ENCODE measurements at places on chromosomes 2 and 18.

DNA sequence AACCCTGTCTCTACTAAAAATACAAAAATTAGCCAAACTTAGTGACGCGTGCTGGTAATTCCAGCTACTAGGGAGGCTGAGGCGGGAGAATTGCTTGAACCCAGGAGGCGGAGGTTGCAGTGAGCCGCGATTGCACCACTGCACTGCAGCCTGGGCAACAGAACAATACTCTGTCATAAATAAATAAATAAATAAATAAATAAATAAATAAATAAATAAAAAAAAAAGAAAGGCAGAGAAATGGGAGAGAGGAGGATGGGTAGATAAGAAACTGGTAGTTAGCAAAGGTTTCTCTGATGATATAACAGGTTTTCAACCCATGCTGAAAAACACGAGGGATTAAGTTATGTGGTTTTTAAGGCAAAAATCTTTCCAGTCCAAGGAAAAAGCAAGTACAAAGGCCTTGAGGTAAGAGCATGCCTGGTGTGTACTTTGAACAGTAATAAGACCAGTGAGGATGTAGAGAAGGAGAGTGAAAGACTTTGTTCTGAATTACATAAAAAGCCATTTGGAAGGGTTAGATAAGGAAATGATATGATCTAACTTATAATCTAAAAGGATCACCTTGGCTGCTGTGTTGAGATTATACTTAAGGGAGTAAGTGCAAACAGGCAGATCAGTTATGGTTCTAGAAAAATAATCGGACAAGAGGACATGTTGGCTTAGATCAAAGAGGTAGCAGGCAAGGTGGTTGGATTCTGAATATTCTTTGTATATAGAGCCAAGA lies 159.3 kb downstream of the PTH2R start:
- DNase-seq, result no peak

DNA sequence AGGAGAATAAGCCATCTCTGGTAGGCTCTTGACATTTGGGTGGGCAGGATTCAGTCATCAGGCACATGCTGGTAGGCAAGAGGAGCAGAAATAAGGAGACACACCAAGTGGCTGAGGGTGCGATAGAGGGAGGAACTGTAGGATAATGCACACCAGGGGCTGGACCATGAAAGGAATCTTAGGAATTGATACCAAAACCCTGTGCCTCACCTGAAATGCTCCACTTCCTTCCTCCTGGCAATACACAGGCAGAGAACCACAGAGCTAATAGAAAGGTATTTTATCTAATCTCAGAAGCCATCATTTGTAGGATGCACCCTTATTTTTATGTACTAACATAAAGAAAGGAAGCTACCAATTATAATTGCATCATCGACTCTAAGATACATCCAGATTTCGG lies 4.4 kb upstream of the CYP1B1 start:
- DNase-seq, result no peak

DNA sequence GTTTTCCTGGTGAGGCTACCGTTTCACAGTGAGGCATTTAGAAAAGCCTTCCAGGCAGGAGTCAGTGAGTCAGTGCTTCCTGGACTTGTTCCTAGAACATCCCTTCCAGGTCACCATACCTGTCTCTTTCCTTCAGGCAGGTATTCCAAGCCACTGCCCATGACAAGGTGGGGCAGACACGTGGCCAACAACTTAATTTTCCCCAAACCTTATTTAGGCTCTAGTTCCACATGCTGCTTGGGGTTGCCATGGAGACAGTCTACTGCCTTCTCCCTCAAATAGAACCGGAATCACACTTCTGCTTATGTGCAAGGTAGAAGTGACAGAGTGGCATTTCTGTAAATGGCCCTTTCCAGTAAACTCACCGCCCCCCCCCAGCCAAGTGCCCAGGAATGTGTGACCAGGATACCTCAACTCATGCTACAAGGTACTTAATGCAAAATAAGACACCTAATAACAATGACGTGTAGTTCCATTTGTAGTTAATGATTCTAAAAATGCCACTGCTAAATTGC lies 258.3 kb downstream of the PRKCE start:
- no peak for DNase-seq

GRCh38 chr2:45765007-45765727 lies 113.7 kb downstream of the PRKCE start:
- peak; percentile 78 for DNase-seq

DNA sequence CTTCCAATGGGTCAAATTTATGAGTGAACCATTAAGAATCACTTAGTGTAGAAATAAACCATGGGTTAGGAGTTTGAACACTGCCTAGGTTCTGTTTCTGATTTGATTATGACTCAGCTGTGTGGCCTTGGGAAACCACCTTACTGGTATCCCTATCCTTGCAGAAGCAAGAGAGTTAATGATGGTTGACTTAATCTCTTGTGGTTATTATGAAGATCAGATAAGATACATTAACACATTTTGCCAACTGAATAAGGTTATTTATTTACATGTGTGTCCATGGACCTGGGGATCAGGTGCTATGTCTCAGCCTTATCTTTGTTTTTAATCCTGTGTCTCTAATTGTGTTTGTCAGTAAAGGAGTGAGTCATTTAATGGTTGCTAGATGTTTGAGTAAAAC lies 5.4 kb upstream of the KCNJ13 start:
- DNase-seq, result peak; percentile 67

DNA sequence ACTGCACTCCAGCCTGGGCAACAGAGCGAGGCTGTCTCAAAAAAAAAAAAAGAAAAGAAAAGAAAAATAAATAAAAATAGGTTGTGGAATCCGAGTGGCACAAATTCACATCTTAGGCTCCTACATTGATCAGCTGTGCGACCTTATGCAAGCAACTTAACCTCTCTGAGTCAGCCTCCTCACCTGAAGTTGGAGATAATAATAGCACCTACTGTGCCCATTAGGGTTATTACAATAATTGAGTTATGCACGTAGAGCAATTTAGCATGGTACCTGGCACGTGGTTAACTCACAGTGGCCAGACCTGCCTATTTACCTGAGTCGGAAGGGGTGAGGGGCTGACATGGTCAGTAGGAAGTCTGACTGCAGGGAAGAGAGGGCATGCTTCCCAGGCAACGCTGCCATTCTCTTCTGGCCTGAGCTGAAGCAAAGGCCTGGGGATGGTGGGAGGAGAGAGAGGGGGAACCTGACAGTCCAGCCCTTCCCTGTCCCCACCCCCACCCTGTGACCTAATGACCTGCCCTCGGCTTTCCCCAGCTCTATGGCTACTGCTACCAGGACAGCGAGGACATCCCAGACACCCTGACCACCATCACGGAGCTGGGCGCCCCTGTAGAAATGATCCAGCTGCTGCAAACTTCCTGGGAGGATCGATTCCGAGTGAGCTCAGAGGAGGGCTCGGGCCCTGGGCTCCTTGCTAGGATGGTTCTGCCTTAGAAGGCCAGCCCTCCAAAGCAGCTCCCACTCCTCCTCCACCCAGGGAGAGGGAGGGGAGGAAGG lies 5.1 kb downstream of the PKDCC start:
- no peak for DNase-seq

DNA sequence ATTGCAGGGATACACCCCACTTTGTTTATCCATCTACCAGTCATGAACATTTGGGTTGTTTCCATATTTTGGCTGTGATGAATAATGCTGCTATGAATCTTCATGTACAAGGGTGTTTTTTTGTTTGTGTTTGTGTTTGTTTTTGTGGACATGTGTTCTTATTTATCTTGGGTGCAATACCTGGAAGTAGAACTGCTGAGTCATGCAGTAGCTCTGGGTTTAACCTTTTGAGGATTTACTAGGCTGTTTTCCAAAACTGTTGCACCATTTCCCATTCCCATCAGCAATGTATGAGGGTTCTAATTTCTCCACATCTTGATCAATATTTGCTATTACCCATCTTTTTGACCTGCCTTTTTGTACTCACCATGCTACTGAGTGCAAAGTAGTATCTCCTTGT lies 140.0 kb upstream of the CYP1B1 start:
- no peak for DNase-seq

DNA sequence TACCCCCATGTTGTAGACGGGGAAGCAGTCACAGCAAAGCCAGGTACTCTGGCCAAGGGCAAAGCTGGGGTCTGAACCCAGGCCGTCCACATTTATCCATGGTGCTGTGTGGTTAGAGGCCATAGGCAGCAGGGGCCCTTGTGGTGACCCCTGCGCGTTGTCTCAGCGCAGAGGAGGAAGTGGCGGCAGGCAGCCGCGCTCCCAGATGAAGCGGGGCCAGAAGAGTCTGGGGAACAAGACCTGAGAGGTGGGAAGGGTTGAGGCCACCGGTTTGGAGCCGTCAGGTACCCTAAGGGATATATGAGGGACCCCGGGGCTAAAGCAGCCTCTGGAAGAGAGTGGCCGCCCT lies 770 bp downstream of the ZNF396 start:
- peak; percentile 32 for DNase-seq

GRCh38 chr18:48197819-48198218 lies 211.4 kb downstream of the ZBTB7C start:
- peak; percentile 65 for DNase-seq

- peak; percentile 0 for DNase-seq
These were observed 429.1 kb upstream of the PKDCC start for GRCh38 chr2:41618754-41619153.

- DNase-seq, result no peak
These were observed 300.1 kb upstream of the RND3 start for GRCh38 chr2:150787353-150788093.

DNA sequence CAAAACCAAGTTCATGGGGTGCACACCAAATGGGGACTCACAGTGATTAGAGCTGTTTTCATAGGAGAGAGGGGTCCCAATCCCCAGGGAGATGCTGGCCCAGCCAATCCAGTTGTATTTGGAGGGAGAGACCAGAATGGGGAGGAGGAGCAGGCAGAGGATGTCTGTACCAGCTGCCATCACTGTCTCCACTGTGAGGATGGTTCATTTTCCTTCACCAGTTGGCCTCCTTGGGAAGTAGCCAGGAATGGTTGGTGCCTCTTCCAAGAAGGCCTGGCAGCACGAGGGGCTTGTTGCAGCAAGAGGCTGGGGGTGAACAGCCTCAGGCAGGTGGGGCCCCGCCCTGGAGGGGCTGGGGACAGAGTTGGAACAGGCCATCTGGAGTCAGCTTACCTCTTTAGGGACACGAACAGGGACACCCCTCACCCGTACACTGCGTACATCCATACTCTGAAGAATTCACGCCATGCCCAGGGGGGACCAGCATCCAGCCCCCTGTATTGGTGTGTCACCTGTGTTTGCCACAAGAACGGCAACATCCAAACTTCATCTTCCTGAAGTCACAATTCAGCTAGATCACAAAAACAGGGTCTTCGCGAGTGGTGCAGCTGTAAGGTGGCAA lies 161.7 kb upstream of the ZNF236 start:
- no peak for DNase-seq

- no peak for DNase-seq
These were observed 10.9 kb downstream of the CERS6 start for GRCh38 chr2:168466834-168467565.

GRCh38 chr2:117293012-117293411 lies 521.5 kb upstream of the DDX18 start:
- DNase-seq, result no peak

GRCh38 chr2:105804266-105804665 lies 59.6 kb downstream of the NCK2 start:
- DNase-seq, result no peak

- DNase-seq, result no peak
These were observed 17.4 kb downstream of the FARP2 start for GRCh38 chr2:241373446-241373845.

- DNase-seq, result no peak
These were observed 178.7 kb upstream of the FAM98A start for GRCh38 chr2:33777786-33778185.

GRCh38 chr2:147275943-147276342 lies 568.9 kb upstream of the ACVR2A start:
- no peak for DNase-seq

GRCh38 chr2:202032846-202033316 lies 774 bp upstream of the FZD7 start:
- DNase-seq, result no peak

GRCh38 chr2:168910330-168910729 lies 9.2 kb downstream of the G6PC2 start:
- no peak for DNase-seq

DNA sequence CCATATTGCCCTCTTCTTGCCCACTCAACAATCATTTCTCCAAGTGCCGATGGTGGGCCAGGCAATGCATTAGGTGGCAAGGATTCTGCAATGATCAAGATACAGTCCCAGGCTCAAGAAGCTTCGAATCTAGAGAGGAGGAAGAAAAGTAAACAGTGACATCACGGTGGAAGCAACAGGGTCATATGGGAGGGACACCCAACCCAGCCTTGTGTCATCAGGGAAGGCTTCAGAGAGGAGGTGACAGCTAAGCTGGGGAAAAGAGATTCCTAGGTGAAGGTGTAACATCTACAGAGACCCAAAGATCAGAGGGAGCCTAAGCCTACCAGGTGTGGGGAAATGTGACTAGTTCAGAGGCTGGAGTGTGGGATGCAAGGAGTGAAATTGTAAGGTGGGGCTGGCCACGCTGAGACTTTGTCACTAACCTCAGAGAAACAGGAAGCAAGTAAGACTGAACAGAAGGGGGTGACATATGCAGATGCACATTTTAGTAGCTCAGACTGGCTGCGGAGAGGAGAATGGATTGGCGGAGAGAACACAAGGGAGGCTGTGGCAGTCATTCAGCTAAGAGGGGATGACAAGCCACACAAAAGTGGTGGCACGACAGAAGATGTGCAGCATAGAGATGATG lies 104.9 kb downstream of the ANKRD44 start:
- peak; percentile 52 for DNase-seq

DNA sequence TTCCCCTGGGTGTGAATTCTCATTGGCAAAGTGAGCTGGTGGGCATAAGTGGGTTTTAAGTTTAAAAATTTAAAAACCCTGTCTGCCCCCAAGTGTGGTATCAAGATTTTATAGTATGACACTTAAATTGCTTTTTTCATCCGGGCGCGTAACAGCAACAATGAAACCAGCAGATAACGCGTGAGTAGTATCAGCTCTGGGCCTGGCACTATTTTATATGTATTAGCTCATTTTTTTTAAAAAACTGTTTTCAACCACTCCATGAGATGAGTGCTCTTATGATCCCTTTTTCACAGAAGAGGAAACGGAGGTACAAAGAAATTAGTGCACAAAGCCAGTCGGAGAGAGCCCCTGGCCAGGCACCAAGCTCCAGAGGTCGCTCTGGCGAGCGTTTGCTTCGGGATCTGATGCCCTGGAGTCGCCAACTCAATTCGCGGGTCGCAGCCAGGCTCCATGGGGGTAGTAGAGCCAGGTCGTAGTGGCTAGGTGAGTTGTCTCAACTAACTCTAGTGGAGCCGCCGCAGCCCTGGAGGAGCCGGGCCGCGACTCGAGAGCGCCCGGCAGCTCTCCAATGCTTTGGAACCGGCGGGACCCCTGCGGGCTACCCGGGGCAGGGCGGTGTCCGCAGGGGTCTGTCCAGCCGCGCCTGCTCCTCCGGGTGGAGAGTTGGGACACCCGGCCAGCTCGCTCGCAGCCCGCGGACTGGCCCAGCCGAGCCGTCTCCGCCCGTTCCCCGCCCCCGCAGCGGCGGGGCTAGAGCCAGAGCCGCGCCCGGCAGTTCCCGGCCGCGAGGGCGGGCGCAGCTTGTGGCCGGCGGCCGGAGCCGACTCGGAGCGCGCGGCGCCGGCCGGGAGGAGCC lies at the start of gene IL1R1:
Gene IL1R1, plus strand, starts transcription at position 777 of the 859 bp plus-strand sequence. CDS start 14,979 bp downstream, outside the sequence.
- DNase-seq, result peak; percentile 91
